ENCODE measurements at places on chromosomes 4 and X.
A peak's percentile ranks its signal among the peaks of the same experiment; 100 is the strongest.

GRCh38 chrX:152926279-152926678 lies 28.4 kb downstream of the ZNF185 start:
- DNase-seq: peak; percentile 41

- no peak for DNase-seq
These were observed 400 bp upstream of the PAQR3 start for GRCh38 chr4:78939667-78940008.

GRCh38 chrX:32397562-32398216 lies 813.7 kb downstream of the DMD start:
- DNase-seq: no peak

DNA sequence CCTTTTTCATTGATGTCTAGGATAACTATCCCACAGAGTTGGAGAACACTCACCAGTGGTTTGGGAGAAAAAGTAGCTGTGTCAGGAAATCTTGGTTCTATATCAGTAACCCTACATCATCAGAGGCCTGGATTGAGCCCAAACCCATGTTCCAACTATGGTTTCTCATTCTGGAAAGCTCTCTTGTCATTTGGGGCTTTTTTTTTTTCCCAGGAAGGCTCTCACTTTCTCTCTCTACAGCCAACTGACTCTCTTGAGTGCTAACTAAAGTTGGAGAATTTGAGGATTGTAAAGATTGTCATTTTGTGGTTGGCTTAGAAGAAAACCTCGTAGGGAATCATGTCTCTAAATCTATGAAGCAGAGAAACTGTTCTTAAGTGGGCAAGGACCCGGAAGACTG lies 228.2 kb upstream of the DIPK2B start:
- DNase-seq: no peak

DNA sequence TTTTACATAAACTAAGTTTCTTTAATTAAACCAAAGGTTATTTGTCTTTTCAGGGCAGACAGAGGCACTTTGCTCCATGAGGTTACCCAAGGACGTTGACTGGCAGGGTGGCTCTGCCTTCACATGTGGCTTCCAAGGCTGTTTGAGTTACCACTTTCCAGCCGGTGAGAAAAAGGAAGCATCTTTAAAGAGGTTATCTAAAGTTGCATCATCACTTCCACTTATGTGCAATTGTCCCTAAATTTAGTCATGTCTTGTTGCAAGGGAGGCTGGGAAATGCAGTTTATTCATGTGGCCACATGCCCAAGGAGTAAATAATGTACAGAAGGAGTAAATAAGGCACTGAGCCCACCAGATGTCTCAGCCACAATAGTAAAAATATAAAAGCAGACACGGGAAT lies 29.0 kb upstream of the RAP1GDS1 start:
- no peak for DNase-seq

- no peak for DNase-seq
These were observed 45.8 kb downstream of the TBC1D14 start for GRCh38 chr4:6955261-6955911.

DNA sequence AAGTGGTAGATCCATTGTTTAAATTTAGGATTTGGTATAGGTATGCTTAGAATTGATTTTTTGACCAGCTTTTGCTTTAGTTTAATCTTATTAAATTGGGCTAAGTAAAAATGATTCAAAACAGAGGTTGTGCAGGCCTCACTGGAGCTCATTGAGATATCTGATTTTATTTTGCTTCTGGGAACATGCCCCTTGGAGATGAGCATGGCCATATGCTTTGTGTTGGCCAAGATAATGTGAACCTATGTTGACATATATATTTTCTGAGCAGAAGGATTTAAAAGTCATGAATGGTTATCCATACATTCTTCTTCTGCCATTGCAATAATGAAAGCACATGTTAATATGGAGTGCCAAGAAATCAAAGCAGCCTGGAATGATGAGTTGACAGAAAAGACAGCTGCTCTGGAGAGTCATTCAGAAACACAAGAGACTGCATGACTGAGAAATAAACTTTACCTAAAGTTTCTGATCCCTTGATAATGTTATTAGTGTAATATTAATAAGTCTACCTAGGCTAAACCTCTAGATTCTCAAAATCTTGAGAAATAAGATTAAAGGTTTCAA lies 489.7 kb upstream of the GNPDA2 start:
- no peak for DNase-seq

- no peak for DNase-seq
These were observed 11.7 kb upstream of the SLC10A3 start for GRCh38 chrX:154502098-154502497.

- no peak for DNase-seq
These were observed 32.1 kb upstream of the MTNR1A start for GRCh38 chr4:186587416-186588018.

DNA sequence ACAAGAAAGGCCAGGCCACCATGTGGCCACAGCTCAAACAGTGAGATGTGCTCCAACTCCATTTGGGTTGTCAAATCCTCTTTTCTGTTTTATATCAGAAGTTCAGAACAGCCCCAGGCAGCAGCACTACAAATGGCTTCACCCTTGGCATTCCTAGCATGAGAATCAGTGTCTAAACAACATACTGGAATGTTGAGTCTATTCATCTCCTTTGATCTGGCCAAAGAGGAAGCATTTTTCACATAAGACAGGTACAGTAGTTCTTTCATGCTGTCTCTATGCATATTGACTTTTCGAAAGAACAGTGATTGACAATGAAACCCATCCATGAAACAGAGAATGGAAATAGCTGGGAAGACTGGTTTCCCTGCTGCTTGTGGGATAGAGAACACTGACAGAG lies 289.5 kb downstream of the USP46 start:
- no peak for DNase-seq

GRCh38 chr4:3263053-3263875 lies 14.3 kb downstream of the MSANTD1 start:
- DNase-seq: no peak

DNA sequence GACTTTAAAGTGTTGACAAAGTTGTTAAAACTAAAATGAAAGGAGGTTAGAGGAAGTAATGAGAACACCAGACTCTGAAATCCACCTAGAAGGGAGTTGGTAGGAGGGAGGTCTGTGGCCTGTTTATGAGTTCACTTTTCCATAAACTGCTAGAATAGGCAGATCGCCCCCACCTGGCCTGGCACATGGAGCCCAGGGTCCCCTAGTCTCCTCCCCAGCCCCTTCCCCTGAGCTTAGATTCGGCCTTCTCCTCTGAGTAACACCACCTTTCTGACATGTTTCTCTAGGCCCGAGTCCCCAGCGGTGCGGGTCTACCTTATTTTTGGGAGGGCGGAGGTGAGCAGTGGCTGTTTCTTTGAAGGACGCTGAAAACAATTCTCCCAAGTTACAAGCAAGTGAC lies 54.5 kb upstream of the FAT1 start:
- no peak for DNase-seq

GRCh38 chrX:68556036-68556435 lies 57.2 kb downstream of the YIPF6 start:
- no peak for DNase-seq

GRCh38 chrX:132809581-132809980 lies 148.8 kb downstream of the HS6ST2 start:
- DNase-seq: no peak

DNA sequence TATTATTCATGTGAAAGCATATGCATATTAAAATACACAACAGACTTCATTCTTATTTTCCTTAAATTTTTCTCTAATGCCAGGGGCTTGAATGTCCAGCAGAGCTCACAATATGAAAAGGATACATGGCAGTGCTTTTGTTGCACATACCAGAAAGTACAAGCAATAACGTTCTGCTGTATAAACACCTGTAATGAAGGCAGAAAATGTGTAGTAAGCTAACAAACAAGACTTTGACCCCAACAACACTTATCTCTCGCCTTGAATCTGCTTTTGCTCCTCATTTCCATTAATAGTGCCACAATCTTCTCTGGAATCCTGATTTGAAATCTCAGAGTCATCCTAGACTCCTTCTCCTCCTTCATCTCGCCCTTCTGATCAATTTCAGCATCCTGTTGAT lies 687.3 kb downstream of the IL1RAPL1 start:
- DNase-seq: no peak

GRCh38 chrX:138709886-138710791 lies 1.4 kb downstream of the FGF13 start:
- no peak for DNase-seq

DNA sequence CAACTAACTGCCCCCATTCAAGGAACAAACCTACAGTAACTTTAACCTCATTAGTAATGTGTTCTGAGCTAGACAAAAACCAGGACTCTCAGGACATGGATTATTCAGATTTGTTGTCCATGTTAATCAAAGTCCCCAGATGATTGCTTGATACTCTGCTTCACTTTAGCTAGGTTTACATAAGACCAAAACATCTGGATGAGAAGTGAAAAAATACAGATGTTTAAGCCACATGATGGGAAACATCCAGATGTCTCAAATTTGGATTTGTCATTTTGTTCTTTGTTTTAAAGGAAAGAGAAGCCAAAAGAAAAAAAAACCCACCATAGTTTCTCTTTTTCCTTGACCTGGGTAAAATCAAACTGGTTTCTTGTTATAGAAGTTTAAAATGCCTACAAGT lies 48.5 kb upstream of the NRK start:
- no peak for DNase-seq

GRCh38 chr4:82994834-82995233 lies 15.8 kb downstream of the LIN54 start:
- DNase-seq: no peak

DNA sequence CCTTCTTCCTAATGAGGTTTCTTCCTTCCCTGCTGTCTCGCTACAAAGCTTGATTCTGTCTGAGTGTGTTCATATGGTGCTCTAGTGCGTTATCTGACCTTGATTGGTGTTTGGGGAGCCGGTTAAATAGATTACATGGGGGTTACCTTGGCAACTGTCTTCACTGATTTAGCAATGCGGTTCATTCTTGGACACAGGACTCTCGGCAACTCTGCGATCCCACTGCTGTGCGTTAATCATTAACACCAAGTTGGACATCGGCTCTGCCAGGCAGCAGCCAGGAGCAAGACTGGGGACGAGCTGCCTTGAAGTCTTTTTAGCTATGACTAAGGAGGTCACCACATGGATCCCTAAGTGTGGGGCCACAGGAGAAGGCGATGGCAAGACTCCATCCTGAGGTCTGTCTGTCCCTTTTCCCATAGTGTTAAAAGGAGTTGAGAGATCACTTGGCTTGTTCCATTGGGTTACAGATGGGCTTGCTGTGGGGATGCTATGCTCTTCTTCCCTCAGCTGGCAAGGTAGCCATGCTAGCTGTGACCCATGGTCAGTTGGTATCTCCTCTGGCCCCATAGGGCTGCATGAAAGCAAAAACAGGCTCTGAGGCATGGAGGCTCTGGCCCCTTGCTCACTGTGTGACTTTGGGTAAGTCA lies 93.4 kb upstream of the MAMLD1 start:
- DNase-seq: peak; percentile 15

- DNase-seq: no peak
These were observed 6.2 kb downstream of the CACNA1F start for GRCh38 chrX:49226946-49227345.

- DNase-seq: peak; percentile 94
These were observed 31.0 kb upstream of the HTRA3 start for GRCh38 chr4:8238515-8239053.

DNA sequence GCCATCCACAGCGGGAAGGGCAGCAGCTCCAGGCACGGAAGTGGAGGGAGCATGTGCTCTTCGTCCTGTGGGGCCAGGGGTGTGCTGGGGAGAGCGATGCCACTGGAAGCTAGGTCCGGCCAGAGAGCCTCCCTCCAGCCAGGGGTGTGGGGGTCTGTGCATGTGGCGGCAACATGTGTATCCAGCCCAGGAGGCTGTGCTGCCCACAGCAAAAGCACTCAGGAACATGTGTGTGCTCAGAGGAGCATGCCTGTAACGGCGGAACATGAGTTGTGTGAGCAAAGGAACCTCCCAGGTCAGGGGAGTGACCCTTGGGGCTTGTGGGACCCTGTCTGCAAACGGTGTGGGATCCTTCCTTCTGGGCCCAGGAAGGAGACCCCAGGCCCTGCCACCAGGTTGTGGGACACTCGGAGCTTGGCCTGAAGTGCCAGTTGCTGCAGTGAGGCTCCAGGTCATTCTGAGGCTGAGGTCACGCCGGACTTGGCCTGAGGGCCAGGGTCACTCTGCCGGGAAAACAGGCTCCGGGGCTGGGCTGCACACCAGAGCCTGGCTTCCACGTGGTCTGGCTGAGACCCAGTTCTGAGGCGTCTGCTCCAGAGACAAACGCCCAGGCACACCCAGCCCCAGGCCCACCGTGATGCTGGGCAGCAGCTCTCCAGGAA lies 37.2 kb downstream of the CPLX1 start:
- DNase-seq: no peak

DNA sequence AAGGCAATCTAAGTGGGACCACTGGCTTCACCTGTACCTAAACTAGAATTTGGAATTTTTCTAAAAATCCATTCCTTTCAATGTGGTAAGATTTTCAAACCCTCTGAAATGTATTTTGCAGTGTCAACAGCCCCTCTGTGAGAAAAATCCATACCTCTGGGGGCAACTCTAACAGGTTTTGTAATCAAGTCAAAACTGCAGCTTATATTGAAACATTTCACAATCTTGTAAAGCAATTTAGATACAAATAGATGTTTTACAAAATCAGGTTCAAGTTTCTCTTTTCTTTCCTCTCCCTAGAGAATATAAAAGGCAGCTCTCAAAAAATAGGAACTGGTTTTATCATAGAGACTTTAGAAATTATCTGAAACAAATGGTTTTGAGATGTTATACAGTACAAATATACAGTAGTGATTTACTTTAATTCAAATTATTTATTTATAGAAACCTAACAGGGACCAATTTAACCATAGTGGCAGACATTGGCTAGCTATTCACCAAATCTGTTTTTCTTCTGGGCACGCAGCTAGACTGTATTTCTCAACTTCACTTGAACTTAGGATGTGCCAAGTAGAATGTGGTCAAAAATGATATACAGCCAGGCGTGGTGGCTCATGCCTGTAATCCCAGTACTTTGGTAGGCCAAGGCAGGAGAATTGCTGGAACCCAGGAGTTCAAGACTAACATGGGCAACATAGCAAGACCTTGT lies 36.3 kb upstream of the SPINK2 start:
- no peak for DNase-seq

- no peak for DNase-seq
These were observed 11.9 kb upstream of the MAGEB16 start for GRCh38 chrX:35786271-35786670.

DNA sequence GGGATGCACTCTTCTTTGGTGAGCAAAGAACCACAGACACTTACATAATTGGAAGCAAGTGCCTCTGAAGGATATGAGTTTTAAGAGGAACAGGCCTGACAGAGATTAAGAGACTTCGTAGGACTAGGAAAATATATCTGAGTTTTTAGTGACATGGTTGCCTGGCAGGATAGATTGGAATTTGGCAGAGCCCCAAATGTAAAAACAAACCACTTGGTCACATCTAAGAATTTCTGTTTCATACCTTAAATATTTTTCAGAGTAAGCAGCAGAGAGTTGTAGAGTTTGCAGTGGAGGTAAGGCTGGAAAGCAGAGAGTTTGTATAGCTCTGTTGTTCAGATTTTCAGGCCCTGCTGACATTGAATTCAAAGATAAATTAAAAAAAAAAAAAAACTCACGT lies 150.1 kb upstream of the MAGEB2 start:
- DNase-seq: no peak

DNA sequence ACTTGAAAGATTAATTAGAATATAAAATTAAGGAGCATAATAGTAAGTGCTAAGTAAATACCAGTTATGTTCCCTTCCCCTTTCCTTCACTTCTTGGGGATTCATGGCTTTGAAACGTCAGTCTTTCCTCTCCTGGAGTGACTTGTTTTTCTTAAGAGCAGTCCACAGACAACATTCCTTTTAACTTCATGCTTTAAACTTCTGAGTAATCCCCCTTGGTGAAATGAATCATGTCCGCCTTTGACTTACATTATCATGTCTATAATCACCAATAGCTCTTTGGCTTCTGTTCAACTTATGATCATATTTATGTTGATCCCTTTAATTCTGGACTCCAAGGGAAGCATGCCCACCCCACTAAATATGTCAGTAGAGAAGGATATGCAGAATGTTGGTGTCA lies 1012.1 kb upstream of the SLIT2 start:
- DNase-seq: no peak

Data from HuH-7.5 (cell line).